ENCODE measurements at places on chromosomes 5 and 9.

DNA sequence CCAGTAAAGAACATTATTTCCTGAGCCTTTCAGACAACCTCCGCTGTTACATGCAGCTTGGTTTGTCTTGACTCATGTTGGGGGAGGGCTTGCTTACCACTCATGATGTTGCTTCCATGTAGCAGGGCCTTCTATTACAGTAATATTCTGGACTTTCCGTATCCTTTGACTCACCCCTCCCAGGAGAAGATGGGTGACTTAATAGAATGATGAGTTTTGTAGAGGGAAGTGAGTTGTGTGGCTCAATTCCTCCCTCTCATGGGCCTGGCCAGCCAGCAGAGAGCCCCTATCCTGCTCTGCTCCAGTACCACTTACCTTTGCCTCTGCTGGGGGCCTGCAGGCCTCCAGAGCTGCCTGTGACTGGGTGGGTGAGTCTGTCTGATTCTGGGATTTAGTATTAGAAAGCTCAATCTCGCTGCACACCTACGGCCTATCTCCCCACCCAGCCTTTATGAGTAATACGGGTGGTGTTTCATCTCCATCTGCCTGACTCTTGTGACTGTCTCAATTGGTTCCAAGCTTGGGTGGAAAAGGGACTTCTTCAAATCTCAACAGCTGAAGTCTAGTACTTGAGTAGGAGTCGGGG is 52.6 kb upstream of the KLF9 start:
- peaks cover 2% of the 10 kb centered on the region for H3K4me1 ChIP-seq
- no peak for DNase-seq

- peaks cover 12% of the 10 kb centered on the region for H3K4me1 ChIP-seq
- H3K27me3 ChIP-seq = no peaks in the 10 kb centered on the region
- H3K27ac ChIP-seq = no peak overlapping the region
Measured at GRCh38 chr5:172569861-172570558, 71.1 kb upstream of the NEURL1B start.

DNA sequence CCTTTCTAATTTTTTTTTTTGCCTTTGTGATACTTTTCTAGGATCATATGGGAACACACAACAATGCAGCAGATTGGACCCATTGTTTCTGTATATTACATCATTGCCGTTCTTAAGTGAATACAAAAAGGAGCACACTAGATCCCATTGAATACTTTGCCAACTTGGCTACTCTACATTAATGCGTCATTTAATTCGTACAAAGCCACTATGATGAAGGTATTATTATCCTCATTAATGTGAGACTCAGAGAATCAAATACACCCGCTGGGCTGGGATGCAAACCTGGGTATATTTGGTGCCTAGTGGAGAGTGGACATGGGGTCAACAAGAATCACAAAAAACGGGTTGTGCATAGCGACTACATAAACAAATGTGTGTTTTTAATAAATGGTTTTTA is 31.9 kb downstream of the OR2K2 start:
- DNase-seq = no peak
- no peak overlapping the region for H3K27ac ChIP-seq
- no peaks in the 10 kb centered on the region for H3K27me3 ChIP-seq

DNA sequence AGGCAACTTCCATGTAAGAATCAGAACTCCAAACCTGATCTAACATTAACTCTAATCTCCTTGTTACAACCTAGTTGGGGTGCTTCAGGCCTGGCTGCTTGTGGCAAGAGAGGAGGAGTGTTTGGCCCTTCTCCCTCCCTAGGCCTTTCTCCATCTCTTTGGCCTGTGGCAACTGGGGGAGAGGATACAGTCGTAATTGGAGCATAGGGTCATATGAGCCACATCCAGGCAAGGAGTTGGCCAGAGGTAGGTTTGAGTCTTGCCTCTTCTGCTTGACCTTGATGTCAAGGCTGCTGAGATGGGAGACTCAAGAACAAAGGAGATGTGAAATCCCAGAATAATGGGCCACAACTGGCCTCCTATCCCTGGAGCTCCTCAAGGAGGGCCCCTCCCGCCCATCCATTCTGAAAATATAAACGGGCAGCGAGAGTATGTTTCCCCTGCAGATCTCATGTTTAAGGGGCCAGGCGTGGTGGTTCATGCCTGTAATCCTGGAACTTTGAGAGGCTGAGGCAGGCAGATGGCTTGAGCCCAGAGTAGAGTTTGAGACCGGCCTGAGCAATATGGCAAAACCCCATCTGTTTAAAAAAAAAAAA is 59.3 kb upstream of the ANGPTL2 start:
- no peaks in the 10 kb centered on the region for H3K27me3 ChIP-seq
- H3K4me3 ChIP-seq = no peak overlapping the region
- no peaks in the 10 kb centered on the region for H3K36me3 ChIP-seq
- no peak overlapping the region for H3K27ac ChIP-seq
- DNase-seq = no peak

DNA sequence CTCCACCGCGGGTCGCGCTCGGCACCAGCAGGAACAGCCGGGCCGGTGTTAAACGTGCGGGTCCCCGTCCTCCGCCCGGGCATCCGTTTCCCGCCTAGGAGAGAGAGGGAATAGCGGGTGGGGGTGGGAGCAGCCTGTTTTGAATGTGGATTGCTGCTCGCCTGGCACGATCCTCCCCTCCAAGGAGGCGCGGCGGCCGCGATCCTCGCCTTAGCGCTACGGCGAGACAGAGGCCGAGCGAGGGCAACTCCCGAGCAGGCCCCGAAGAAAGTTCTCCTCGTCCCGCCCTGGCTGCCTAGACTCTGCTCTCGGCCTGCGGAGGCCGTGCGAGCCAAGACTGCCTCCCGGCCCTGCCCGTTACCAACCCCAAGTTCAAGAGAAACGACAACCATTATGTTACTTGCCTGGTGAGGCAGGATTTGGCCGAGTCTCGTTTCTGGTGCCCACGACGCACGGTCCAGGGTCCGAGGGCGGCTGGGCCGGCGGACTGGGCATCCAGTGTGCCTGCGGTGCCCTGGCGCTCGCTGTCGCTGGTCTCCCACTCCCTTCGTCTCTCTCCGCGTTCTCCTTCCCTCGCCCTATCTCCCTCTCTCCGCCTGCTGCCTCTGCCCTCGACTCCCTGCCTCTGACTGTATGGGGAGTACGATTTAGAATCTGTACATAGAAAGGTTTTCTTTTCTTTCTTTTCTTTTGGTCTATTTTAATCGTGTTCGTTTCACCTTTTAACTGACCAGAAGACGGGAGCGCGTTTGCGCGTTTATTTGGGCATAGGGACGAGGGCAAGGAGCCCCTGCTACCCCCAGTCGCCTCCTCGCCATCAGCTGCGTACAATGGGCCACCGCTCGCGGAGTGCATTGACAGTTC is 724 bp downstream of the NR2F1-AS1 start:
- H3K4me3 ChIP-seq = peak overlapping the region; percentile 35
- DNase-seq = peak; percentile 83
- peaks cover 81% of the 10 kb centered on the region for H3K27me3 ChIP-seq
- no peaks in the 10 kb centered on the region for H3K4me1 ChIP-seq

DNA sequence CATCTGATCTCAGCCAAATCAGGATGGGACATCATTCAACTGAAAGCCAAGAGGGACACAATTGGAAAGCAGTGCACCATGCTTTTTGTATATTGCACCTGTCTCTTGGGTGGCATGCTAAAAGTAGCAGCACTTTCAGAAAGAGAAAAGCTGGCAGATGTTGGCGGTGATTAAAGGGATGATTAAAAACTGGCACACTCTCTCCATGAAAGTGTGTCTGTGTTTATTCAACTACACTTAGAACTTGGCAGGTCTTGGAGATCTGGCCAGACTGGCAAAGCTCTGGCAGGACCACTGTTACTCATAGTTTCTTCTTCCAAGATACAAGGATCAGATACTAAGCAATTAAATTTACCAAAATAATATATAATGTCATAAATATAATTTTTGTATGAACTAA is 112.9 kb upstream of the ELAVL2 start:
- H3K27ac ChIP-seq = no peak overlapping the region
- DNase-seq = no peak
- no peaks in the 10 kb centered on the region for H3K27me3 ChIP-seq
- no peaks in the 10 kb centered on the region for H3K4me1 ChIP-seq
- no peak overlapping the region for H3K4me3 ChIP-seq
- H3K36me3 ChIP-seq = no peaks in the 10 kb centered on the region

- H3K27me3 ChIP-seq = no peaks in the 10 kb centered on the region
- no peak for DNase-seq
- H3K4me1 ChIP-seq = no peaks in the 10 kb centered on the region
- no peak overlapping the region for H3K4me3 ChIP-seq
- no peaks in the 10 kb centered on the region for H3K36me3 ChIP-seq
Measured at GRCh38 chr9:31302620-31303418, 1081.6 kb upstream of the ACO1 start.

- peaks cover 12% of the 10 kb centered on the region for H3K27me3 ChIP-seq
- DNase-seq = no peak
- H3K27ac ChIP-seq = no peak overlapping the region
- H3K36me3 ChIP-seq = no peaks in the 10 kb centered on the region
- no peak overlapping the region for H3K4me3 ChIP-seq
- no peaks in the 10 kb centered on the region for H3K4me1 ChIP-seq
Measured at GRCh38 chr9:132879457-132880323, 992 bp downstream of the SPACA9 start.

DNA sequence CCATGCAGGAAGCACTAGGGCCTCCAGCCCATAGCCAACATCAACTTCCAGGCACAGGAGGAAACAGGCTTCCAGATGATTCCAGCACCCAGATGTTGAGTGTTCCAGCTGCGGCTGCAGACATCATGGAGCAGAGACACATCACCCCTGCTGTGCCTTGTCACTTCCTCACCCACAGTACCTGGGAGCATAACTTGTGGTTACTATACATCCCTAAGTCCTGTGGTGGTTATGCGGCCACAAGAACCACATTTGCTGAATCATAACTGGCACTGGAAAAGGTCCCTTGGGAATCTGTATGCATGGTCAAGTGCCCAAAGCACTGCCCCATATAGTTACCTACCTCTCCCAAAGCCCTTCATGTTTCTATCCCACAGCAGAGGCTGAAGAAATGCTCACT is 56.6 kb downstream of the WHRN start:
- no peak for DNase-seq
- peaks cover 3% of the 10 kb centered on the region for H3K4me1 ChIP-seq
- no peaks in the 10 kb centered on the region for H3K27me3 ChIP-seq
- H3K27ac ChIP-seq = no peak overlapping the region
- no peak overlapping the region for H3K4me3 ChIP-seq

GRCh38 chr5:15850939-15851341 is 328.7 kb downstream of the MARCHF11 start:
- no peaks in the 10 kb centered on the region for H3K36me3 ChIP-seq
- no peaks in the 10 kb centered on the region for H3K27me3 ChIP-seq
- H3K27ac ChIP-seq = no peak overlapping the region
- H3K4me1 ChIP-seq = no peaks in the 10 kb centered on the region
- DNase-seq = no peak

DNA sequence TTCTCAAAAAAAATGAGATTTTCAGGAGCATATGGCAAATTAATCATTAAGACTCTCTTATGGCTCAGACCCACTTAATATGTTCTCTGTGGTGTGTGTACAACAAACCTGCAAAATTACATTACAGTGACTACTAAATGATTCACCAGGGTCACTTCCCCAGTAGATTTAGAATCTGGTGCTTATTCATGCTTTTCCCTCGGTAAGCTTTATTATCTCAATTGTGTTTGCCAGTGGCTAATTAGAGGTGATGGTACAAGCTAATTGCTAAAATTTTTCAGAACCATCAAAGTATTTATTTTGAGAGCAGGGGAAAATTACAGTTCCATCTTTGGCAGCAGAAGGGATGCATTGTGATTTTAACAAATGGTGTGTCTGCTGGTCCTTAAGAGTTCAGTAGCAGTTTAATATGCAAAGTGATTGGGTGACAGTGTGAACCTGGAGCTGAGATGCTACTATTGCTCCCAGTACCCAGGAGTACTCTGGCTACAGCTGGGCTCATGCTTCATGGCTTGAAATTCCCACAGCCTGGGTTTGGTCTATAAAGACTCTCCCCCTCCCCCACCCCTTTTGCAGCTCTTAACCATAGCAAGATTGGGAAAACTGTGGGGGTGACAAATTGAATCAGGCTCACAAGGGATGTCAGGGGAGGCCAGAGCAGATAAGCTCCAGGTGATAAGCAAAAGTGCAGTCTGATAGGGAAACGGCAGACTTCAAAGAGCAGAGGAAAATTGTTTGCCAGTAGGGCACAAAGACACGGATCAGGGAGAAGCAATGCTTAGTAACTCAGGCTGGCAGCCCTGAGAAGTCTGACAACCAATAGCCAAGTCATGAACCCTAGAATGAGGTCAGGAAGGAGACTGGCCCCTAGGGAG is 92.8 kb upstream of the RAD23B start:
- H3K4me3 ChIP-seq = no peak overlapping the region
- no peak overlapping the region for H3K27ac ChIP-seq
- H3K36me3 ChIP-seq = no peaks in the 10 kb centered on the region
- DNase-seq = no peak
- H3K27me3 ChIP-seq = no peaks in the 10 kb centered on the region

GRCh38 chr9:134128727-134129679 is 6.9 kb upstream of the WDR5 start:
- no peak for DNase-seq
- H3K4me3 ChIP-seq = no peak overlapping the region
- H3K27ac ChIP-seq = no peak overlapping the region
- no peaks in the 10 kb centered on the region for H3K27me3 ChIP-seq
- no peaks in the 10 kb centered on the region for H3K36me3 ChIP-seq

- H3K27ac ChIP-seq = no peak overlapping the region
- H3K4me1 ChIP-seq = peaks cover 3% of the 10 kb centered on the region
- no peak for DNase-seq
- H3K27me3 ChIP-seq = no peaks in the 10 kb centered on the region
- no peak overlapping the region for H3K4me3 ChIP-seq
- no peaks in the 10 kb centered on the region for H3K36me3 ChIP-seq
Measured at GRCh38 chr5:66861402-66861801, 265.2 kb downstream of the MAST4 start.

DNA sequence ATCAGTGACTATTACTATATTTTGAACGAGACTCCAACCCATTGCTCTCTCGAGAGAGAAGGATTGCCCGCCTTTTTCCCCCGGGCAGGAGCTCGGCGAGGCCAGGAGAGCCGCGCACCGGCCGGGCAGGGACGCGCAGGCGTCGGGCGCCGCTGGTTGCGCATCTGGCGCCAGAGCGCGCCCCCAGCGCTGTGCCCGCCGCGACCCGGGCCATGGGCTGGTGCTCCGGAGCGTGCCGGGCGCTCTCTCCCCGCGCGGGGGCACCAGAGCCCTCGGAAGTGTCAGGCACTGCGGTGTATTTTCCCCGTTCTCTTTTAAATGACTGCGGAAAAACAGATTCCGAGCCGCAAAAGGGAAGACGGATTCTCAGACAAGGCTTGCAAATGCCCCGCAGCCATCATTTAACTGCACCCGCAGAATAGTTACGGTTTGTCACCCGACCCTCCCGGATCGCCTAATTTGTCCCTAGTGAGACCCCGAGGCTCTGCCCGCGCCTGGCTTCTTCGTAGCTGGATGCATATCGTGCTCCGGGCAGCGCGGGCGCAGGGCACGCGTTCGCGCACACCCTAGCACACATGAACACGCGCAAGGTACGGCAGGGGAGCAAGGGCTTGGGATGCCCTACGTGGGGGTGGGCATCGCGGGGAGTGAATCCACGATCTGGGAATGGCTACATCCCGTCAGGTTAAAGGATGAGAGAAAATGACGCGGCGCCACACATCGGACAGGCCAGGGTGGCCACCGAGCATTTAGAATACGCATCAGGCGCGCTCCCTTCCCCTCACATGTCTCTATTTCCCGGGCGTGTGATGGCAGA is 1.1 kb upstream of the NTRK2 start:
- H3K4me1 ChIP-seq = peaks cover 12% of the 10 kb centered on the region
- no peak overlapping the region for H3K27ac ChIP-seq
- peak overlapping the region; percentile 64 for H3K4me3 ChIP-seq
- H3K27me3 ChIP-seq = peaks cover 51% of the 10 kb centered on the region

Data from H1 (cell line).